ENCODE measurements at places on chromosomes 12 and 14. TPM values are rescaled to one million over a fixed set of nuclear protein-coding genes. Genes with fewer than 3 reads are reported as not detected.

DNA sequence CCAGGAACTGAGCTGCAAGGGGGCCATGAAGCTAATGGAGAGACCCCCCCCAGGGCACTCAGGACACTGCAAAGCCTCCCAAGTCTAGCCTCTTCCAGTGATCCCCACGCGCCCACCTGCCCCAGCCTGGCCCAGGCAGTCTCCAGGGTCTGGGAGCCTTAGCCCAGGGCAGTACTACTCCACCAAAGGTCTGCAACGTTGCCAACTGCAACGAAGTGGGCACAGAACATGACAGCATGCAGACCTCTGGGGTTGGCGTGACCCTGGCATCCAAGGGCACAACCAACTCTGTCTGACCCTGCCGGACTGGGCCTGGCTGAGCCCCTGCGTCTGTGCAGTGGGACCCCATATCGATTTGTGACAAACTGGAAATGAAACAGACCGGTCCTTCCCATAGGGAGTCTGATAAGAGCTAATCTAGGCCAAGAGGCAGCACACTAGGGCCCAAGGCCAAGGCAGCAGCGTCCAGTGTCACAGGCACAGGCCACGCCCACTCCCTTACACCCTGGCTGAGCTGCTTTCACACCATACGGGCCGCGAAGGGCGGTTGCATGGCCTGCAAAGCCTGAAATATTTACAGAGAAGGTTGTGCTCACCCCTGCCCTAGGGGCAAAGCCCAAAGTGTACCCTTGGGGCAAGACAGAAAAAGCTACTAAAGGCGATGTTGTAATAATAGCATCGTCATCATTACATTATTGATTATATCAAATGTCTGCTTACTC lies 76.7 kb downstream of the NCOR2 start:
- DNase-seq = no peak

GRCh38 chr12:117408161-117408791 lies 46.9 kb upstream of the NOS1 start:
- DNase-seq = no peak

DNA sequence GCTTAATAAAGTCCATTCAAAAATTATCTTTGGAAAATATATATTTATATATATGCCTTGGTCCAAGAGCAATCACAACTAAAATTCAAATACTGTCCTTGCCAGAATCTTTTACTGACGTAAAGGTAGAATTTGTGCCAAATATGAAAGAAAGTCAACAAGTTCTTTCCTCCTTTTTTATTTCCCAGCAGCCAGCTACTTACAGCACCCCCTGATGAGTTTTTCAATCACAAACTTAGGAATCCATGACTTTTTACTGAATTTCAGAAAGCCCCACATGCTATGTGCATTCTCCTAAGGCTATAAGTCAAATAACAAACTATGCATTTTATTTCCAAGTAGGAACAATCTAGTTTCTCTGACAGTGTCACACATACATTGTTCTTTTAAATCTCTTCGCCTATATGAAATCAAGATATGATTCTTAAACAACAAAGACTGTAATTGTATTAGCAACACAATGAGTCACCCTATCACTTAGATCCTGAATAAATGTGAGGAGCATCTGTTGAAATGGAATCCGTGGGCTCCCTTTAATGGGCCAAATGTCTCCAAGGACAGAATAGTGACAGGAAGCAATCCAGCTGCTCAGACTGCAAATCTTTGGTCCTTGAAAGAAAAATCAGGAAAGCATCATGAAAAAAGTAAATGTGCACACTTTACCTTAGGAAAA lies 271.4 kb downstream of the DUSP6 start:
- DNase-seq = no peak

GPR135 gene
- total RNA-seq = 0.38 TPM

- DNase-seq = no peak
These were observed 636.3 kb downstream of the DIO2 start for GRCh38 chr14:79575032-79575431.

IAPP gene
- 0.14 TPM for total RNA-seq

DNA sequence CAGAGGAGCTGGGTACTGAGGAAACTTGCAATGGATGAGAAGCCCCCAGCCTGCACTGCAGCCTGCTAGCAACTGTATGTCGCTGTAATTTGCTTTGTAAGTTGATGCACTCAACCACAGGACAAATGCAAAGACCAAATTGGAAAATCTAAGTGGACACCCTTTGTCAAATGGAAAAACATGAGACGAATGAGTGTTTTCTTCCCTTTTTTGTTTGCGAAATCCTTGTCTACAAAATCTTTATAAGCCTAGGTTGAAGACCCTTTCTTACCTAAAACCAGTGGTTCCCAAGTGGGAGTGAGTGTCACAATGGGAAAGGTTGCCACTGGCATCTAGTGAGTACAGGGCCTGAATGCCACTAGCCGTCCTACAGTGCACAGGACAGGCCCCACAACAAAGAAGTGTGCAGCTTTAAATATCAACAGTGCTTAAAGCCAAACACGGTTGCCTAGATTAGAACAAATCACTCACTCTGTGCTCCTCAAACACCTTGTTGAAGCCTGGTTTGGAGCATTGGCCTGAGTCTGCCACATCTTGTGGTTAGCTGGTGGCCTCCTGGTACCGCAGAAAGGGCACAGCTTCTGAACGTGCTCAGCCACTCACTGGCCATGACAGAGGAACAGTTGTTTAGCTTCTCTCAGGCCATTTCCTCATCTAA lies 7.6 kb upstream of the VASH1 start:
- DNase-seq = no peak

DNA sequence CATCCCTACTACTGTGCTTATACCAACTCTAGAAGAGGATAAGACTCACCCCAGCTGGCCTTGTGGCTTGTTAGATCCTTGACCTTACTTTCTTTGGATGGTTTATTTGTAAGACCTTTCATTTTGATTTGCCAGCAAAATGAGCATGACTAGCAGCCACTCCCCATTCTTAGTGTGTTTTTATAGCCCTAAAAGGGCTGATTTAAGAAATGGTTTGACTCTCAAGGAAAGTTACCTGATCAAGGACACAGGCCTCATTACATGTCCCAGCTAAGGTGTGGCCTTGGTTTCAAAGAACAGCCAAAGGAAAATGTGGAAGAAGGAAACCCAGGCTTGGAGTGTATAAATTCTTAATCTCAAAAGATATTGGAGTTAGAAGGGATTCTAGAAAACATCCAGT lies 41.4 kb downstream of the SLC17A8 start:
- no peak for DNase-seq

MFAP5 gene
- total RNA-seq = 7.5 TPM

KRT6B gene
- total RNA-seq = 0.61 TPM

GRCh38 chr12:104207416-104208205 lies 8.0 kb upstream of the TXNRD1 start:
- no peak for DNase-seq

- no peak for DNase-seq
These were observed 53.2 kb upstream of the DYRK2 start for GRCh38 chr12:67595365-67595764.

DNA sequence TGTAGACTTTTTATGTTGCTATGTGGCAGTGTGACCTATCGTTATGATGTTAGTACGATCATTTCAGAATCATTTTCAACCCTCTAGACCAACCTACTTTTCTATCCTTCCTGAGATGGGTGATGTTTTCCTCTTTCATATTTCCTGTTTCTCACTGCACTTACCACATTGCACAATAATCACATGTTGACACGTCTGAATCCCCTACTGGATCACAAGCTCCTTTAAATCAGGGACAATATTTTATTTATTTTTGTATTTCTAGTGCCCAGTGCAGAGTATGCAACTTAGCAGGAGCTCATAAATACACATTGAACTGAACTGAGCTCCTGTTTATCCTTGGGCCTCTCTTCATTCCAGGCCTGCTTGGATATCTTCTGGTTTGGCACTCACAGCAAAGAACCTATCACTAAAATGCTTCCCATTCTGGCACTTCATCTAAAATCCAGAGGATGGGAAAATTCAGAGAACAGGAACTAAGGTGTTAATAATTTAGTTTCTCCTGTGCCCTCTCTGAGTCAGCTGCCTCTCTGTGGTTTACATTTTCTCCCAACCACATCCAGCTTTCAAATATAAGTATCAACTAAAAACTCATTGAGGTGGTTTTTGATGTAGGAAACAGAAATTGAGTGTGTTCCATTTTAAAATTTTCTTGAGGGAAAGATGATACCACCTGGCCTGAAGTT lies 69.4 kb upstream of the DYRK2 start:
- DNase-seq = peak; percentile 71

- no peak for DNase-seq
These were observed 194.2 kb downstream of the SYT10 start for GRCh38 chr12:33245434-33245833.

- peak; percentile 18 for DNase-seq
These were observed 660 bp upstream of the HCFC2 start for GRCh38 chr12:104063712-104064030.

GRCh38 chr12:70590051-70590450 lies 47.2 kb downstream of the PTPRB start:
- peak; percentile 29 for DNase-seq

- DNase-seq = peak; percentile 79
These were observed 29.1 kb upstream of the LRTM2 start for GRCh38 chr12:1791104-1791841.

GRCh38 chr12:65891987-65892481 lies 67.8 kb downstream of the HMGA2 start:
- DNase-seq = no peak

PPP1CC gene
- 139 TPM for total RNA-seq

DNA sequence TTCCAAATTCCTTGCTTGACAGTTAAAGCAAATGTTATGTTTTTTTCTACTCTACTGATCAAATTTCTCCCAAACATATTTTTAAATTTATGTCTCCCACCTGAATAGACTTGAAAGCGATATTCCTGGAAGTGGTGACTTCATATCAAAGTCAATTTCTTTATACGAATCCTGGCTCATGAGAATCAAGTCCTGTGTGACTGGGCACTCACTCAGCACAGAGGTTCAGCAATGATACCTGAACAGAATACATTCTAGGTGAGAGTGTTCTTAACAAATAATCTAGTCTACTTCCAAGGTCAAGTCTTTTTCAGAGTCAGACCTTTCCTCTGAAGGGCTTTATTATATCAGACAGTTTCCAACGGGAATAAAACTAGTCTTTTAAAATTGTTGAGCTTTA lies 1070.6 kb downstream of the TRHDE start:
- no peak for DNase-seq

- no peak for DNase-seq
These were observed 57.6 kb downstream of the LMNTD1 start for GRCh38 chr12:25495331-25496097.

DNA sequence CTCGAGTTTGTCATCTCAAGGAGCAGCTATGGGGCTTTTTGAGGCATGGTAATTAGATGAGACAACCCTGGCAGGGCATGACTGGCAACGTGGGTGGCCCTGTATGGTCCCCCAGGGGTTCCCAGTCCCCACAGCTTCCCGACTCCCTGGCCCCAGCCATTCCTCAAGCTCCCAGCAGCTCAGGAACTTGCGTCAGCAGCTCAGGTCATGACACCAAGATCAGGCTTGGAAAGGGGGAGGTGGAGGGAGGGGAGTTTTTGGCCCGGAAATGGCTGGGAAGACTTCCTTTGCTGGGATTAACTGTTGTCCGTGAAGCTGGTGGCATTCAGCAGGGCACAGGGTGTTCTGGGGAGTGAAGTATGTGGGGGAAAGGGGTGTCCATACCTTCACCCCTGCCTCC lies 10.4 kb upstream of the NRIP2 start:
- DNase-seq = no peak

DNA sequence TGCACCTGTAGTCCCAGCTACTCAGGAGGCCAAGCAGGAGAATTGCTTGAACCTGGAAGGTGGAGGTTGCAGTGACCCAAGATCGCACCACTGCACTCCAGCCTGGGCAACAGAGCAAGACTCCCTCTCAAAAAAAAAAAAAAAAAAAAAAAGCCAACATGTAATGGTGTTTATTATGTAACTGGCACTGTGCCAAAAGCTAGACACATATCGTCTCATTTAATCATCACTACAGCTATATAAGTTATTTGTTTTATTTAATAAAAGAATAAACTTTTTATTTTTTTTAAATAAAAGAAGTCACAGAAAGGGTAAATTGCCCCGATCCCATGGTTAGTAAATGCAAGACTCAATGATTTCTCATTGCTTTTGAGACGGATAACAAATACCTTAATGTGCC lies 76.9 kb downstream of the PTCSC3 start:
- DNase-seq = no peak

RPS6KA5 gene
- total RNA-seq = 5.1 TPM

CRY1 gene
- total RNA-seq = 19.9 TPM

GRCh38 chr12:11649413-11650285 lies at the start of gene ETV6:
Gene ETV6, plus strand, starts transcription at chr12:11649674. Its CDS starts 454 bp downstream, at chr12:11650128.
- DNase-seq = no peak

AKAP5 gene
- total RNA-seq = 2.2 TPM

DNA sequence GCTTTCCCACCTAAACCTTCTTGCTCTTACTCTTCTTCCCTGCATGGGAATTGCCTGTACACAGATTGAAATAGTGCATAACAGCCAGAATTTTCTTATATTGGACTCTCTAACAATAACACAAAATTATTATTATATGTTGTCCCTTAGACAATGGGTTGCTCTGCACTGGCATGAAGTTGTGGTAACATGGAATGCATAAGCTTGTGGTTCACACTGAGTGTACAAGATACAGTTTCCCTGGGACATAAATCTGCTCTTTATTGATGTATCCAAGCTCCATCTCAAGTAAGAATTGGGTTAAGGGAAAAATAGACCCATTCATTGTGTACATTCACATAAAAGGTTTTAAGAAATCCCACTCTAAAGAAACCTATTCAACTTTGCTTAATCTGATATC lies 114.4 kb upstream of the NTF3 start:
- no peak for DNase-seq

DNA sequence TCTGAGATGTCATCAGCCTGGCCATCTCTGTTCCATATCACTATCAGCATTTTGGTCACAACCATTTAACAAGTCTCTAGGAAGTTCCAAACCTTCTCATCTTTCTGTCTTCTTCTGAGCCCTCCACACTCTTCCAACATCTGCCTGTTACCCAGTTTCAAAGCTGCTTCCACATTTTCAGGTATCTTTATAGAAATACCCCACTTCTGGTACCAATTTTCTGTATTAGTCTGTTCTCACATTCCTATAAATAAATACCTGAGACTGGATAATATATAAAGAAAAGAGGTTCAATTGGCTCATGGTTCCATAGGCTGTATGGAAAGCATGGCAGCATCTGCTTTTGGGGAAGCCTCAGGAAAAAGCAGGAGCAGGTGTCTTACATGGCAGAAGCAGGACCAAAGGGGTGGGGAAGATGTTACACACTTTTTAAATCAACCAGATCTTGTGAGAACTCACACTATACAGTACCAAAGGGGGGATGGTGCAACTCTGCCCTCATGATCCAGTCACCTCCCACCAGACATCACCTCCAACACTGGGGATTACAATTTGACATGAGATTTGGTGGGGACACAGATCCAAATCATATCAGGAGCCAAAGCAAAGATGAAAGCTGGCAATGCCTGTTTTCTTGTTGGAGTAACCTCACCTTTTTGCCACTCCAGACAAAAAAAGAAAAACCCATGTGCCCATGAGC lies 37.4 kb downstream of the CREBL2 start:
- no peak for DNase-seq

MYF6 gene
- 0.09 TPM for total RNA-seq

DNA sequence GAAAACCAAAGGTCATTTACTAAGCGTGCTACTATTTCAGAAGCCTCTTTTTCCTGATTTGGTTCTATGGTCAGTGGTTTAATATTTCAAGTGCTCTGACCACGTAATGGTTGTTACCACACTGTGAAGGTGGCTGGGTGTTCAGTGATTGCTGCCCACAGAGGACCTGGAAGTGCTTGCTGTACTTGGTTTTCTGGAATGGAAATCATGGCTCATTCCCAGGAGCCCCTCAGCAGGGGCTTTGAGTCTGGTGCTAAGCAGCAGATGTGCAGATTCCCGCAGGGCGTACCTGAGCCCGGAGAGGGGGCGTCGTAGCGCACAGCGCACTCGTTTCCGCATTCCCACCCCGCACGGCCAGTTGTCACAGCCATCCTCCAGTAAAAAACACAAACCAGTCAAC lies 50.5 kb downstream of the TRAF3 start:
- DNase-seq = no peak

Measured in thymus (tissue), 14 donors.